ENCODE measurements at places on chromosomes 12 and 14.

DNA sequence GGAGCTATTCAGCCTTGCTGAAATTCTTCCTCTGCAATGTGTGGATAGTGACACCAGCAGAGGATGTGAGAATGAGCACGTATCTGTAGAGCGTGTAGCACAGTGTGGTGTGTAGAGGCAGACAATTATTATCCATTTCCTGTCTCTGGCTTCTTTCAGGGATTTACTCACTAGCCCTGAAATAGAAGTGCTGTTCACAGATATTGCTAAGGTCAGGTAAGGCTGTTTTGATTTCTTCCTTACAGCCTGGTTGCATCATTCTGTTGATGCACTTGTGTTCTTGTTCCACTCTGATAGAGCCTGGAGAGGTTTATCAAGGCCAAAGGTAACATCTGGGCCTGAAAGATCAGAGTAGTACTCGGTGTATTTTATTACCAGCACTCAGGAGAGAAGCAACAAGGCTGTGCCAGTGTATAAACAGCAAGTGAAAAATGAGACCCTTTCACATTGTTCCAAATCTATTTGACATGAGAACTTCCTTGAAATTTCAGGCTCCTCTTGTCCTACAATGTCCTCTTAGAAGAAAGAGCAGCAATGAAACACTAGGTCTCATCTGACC lies 16.7 kb downstream of the ARG2 start:
- DNase-seq, result no peak

DNA sequence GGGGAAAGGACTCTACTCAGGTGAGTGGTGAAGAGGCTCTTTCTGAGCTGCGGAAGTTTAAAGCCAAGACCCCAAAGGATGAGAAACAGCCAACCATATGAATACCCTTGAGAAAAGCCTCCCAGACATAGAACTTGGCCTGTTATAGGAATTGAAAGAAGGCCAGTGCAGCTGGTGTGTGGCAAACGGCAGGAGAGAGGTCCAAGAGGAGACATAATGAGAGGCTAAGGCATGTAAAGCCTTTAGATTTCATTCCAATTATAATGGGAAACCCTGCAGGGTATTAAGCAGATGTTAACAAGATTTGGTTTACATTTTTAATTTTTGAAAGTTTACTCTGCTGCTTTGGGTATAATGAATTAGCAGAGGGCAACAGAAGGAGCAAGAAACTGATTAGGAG lies 552.1 kb upstream of the FBXO33 start:
- no peak for DNase-seq

- no peak for DNase-seq
These were observed 5.3 kb downstream of the C2CD5 start for GRCh38 chr12:22539055-22539454.

DNA sequence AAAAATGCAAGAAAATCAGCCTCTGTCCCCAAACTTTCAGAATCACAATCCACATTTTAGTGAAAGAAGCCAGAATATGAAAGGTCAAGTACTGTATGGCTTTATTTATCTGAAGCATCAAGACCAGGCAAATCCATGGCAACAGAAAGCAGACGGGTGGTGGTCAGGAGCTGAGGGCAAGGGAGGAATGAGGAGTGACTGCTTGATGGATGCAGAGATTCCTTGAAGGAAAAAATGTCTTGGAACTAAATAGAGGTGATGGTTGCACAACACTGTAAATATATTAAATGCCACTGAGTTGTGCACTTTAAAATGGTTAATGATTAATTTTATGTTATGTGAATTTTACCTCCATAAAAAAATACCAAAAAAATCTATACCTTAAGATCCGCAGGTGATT lies 165.1 kb downstream of the GXYLT1 start:
- DNase-seq, result no peak

DNA sequence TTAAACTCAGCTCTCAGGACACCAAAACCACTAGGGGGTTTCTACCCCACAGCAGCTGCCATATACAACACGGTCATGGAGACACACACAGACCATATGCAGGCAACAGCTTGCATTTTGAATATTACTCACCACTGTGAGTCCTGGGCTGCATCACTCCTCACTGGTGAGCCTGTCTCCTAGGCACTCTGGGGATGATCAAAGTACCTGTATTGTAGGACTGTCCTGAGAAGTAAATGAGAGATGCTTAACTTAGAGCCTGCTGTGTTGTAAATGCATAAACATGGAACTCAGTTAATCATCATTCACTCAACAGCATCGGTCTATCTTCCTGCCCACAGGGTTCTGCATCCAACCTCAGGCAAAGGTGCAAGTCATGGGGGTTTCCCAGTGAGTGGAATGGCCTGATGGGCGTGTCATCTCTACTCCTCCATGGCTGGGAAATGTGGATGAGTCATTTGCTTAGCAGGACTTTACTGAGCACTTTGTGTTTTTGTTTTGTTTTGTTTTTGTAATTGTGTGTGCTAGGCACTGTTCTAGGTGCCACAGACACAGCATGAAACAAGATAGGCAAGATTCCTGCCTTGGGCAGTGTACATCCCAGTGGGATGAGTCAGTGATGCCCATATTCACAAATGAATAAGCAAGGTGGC lies 1141.2 kb upstream of the TMEM132C start:
- no peak for DNase-seq

Measured in SHP77 treated with DMSO at 0.1 percent for 48 hours (cell line).